ENCODE measurements at places on chromosomes 4 and X.

DNA sequence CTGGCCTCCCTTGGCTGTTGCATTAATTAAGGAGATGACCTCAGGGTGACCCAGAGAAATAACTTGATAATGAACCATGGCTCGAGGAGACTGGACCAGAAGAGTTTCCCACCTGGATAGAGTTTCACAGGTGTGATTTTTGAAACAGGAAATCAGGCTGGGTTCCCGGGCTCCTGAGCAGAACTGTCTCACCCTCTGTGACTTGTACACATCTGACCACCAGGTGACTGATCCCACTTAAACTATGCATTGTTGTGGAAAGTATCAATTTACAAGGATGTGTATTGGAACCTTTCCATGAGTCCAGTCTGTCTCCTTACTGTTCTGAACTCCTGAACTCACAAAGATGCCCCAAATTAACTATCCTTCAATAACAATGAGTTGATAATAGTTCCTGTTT, 220.3 kb downstream of the PTTG2 start:
- no peak for DNase-seq

DNA sequence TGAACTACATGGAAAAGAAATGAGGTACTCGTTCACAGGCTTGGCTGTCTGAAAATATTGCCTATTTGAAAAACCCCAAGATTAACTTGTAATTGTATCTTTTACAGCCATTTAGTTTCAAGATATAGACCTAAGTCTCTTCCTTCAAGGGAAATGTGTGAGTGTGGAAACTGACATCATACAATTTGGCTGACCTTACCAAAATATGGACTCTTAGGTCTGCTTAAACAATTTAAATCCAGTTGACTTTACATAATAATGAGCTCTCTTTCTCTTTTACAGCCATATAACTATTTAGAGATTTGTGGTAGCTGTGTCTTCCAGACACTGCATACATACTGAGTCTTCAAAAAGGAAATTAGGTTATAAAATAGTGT, 186.9 kb downstream of the NR3C2 start:
- no peak for DNase-seq

DNA sequence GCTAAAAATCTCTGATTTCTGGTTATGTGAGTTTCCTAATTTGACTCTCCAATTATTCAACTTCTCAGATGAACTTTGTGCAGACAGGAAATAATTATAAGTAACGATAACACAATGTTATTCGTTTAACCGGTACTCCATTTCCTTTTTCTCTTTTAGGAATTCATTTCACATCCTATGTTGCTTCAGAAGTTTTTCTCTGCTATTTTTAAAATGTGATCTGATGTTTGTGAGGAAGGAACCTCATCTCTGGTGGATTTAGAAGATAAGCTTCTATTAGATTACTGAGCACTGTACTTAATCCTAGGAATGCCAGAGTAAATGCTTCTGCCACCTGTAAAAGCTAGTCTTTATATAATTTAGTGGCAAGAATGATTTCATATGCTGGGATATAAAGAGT, 116.0 kb upstream of the ETNPPL start:
- DNase-seq: no peak

DNA sequence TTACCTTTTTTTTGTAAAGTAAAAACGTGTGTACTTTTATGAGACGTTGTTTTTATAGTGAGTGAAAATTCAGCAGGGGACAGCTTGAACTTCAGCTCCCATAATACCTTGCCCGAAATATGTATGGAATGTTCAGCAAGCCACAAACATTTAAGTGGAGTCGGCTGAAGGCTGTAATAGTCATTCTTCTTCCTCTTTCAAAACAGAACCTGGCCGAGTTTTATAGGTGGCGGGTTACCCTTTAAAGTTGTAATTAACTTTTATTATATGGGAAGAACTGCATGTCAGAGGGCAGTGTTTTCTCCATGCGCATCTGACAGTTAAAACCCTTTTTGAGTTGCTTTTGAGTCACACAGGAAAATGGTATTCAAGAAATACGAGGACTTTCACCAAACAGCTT, 50.7 kb downstream of the CLDN34 start:
- DNase-seq: no peak

DNA sequence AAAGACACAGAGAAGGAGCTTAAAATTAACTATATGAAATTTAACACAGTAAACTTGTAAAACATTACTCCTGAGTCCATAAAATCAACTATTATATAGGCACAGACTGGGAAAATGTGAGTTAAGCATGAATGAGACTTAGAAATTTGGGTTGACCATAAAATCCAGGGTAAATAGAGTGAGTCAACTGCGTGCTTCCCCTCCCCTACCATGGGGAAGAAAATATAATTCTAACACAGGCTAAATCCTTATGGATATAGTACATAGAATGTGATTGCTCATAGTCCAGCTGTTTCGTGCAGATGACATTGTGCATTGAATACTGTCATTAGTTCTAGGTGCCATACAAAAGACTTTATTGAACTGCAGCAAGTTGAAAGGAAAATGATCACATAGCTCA, 42.2 kb downstream of the KLHL5 start:
- no peak for DNase-seq

DNA sequence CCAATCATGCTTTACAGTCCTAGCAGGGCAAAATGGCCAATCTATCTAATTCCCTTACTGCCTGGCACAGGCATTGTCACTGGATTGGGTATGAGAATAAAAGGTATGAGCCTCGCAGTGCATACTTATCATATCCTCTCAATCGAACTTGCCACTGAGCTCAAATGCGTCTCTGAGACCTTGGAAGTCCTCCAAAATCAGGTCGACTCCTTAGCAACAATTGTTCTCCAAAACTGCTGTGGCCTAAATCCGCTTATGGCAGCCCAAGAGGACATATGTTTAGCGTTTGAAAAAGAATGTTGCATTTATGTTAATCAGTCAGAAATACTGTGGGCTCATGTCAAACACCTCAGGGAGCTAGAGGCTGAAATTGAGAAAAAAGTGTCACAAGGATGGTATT, 69.7 kb downstream of the SPIN4 start:
- no peak for DNase-seq

GRCh38 chr4:57640391-57641100, 530.4 kb upstream of the IGFBP7 start:
- no peak for DNase-seq

GRCh38 chr4:16231570-16232245, 5.4 kb upstream of the TAPT1 start:
- no peak for DNase-seq

GRCh38 chr4:37982736-37983135, 22.5 kb downstream of the PTTG2 start:
- no peak for DNase-seq

- DNase-seq: no peak
Measured at GRCh38 chrX:68727696-68728095, 80.2 kb downstream of the STARD8 start.

GRCh38 chr4:84001876-84002569, 466.1 kb downstream of the GPAT3 start:
- DNase-seq: no peak

- no peak for DNase-seq
Measured at GRCh38 chr4:68865188-68865638, 49.4 kb downstream of the UGT2B10 start.

GRCh38 chr4:29551821-29552220, 1168.3 kb upstream of the PCDH7 start:
- DNase-seq: no peak
